ENCODE measurements at places on chromosomes 1 and 21.

DNA sequence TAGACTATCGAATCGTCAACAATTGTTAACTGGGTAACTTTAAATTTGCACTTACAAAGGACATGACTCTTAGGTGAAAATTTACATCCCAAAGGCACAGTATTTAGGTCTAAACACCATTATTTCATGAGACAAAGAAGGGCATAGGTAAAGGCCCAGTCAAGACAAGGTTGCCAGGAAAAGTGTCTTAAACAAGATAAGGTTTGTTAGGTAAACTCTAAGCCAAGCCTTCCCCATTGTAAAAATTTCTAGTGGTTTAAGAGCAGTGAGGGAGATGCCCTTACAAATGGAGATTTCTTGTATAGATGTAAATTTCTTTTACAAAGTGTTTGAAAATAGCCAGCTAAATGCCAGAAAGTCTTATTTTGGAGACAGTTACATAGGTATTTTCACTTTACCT, 36.9 kb upstream of the FNBP1L start:
- DNase-seq = no peak

GRCh38 chr1:158055854-158056253, 62.4 kb downstream of the KIRREL1 start:
- DNase-seq = no peak

DNA sequence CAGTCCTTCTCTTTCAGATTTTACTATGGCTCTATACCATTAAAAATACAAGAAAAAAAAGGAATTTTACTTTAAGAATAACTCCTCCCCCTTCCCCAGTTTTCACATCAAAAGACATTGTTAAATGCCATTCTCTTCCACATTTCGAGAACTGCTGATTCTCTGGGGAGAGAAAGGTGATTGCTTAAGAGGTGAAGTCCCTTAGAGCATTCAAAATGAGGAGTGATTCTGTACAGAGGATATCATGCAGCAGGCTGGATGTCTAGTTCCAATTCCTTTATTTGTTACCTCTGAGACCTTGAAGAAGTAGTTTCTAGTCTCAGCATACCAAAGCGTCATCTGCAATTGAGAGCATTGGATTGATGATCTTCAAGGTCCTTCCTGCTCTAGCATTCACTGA, 46.9 kb downstream of the FMO3 start:
- DNase-seq = no peak

DNA sequence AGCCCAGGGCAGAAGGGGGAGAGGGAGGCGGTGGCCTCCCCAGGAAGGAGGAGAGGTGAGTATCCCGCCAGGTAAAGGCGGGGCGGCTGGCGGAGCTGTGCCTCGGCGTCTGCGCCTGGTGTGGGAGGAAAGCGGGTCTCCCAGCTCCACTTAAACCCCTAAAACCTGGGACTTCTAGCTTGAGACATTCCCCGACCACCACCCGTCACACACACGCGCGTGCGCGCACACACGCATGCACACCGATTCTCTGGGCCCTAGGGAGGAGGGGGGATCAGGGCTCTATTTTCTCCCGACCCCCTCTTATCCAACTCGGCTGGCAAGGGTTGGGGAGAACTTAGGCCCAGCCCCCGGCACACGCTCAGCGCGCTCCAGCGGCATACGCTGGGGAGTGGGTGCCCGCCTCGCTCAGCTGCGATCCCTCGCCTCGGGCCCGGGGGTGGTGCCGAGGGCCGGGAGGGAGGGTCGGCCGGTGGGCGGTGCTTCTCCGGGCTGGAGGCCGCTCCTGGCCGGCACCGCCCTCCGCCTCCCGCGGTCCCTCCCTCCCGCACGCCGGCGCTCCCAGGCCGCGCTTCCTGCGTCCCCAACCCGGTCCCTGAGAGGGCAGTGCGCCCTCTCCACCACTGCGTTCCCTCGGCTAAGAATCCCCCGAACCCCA, at the start of gene TMEM51:
Gene TMEM51 (plus strand): TSS at position 564 of the 658 bp plus-strand sequence. CDS start 61,341 bp downstream, outside the sequence.
- DNase-seq = peak; percentile 85

DNA sequence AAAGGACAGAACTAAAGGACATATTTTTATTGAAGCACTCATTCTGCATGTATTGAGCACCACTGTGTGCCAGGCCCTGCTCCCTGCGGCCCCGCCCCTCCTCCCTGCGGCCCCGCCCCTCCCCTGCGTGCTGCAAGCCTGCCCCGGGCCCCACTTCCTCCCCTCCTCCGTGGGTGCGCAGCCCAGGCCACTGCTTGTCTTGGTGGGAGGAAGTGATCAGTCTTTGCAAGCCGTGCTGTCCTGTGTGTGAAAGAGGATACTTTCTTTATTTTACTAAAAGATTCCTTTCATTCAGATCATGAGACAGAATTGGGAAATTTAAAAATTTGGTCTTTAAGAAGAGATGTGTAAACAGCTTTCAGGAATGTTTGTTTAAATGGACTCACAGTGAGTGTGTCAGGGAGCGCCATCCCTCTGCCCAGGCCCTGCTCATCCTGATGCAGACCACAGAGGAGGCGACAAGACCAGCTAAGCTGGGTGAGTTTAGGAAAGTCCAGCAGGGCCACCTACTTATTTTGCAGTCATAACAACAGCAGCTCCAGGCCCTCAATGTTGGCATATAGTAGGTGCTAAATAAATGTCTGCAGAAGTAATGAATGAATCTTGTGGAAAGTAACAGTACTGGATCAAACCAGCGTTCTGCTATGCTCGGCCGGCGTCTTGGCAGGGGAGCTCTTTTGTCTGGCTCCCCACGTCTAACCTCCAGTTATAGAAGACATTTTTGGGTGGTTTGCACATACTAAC, 88.3 kb upstream of the SELENON start:
- no peak for DNase-seq

DNA sequence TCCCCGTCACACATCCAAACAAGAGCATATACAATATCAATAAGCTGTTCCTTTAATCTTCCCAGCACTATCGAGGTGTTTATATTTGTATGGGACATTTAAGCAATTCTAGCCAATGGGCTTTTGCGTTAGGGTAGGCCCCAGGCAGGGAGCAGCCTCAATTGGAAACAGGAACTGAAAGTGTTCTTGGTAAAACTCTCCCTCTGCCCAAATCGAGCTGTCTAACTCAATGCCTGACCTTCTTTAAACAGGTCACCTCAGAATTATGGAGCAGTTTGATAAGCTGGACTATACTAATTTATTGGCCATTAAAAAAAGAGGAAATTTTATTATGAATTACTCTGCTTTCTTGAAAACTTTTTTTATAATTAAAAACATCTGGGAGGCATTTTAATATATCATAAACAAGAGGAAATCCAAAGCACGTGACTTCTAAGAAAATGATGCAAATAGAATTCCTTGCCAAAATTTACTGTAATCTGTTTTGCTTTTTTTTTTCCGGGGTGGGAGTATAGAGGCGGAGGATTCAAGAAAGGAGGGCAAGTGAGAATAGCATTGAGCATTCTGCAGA, 498.1 kb downstream of the LMO4 start:
- DNase-seq = no peak

DNA sequence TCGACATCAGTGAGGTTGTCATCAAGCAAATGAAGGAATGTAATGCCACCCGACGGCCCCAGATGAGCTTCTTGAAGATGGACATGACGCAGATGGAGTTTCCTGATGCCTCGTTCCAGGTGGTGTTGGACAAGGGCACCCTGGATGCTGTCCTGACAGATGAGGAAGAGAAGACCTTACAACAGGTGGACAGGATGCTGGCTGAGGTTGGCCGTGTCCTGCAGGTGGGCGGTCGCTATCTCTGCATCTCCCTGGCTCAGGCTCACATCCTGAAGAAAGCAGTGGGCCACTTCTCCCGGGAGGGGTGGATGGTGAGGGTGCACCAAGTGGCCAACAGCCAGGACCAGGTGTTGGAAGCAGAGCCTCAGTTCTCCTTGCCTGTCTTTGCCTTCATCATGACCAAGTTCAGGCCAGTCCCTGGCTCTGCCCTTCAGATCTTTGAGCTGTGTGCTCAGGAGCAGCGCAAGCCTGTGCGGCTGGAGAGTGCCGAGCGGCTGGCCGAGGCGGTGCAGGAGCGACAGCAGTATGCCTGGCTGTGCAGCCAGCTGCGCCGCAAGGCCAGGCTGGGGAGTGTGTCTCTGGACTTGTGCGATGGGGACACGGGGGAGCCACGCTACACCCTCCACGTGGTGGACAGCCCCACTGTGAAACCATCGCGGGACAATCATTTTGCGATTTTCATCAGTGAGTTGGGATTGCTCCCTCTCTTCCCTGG, 2.5 kb downstream of the METTL13 start:
- no peak for DNase-seq

- peak; percentile 83 for DNase-seq
These were observed 39.4 kb downstream of the ZP4 start for GRCh38 chr1:237851210-237851845.

- DNase-seq = no peak
These were observed 286.9 kb upstream of the ADGRL2 start for GRCh38 chr1:81513796-81514354.

GRCh38 chr1:202858331-202858730, 30.6 kb downstream of the RABIF start:
- DNase-seq = no peak

DNA sequence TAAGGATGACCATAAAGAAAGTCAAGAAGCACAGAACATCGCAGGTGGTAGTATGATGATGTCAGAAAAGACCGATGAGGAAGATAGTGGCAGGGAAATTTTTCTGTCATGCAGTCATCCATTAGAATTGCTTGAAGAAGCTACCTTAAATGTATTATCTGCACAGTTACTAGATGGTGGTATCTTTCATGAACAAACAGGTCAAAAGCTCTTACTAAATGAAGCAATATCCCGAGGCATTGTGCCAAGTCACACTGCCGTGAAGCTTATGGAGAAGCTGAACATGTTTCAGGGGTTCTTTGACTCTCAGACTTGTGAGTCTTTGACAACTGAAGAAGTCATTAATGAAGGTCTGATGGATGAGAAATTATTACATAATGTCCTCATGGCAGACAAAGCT, 128.8 kb downstream of the MACF1 start:
- no peak for DNase-seq

- no peak for DNase-seq
These were observed 2.6 kb downstream of the S100A16 start for GRCh38 chr1:153610334-153610733.

GRCh38 chr1:209653915-209654351, 1.7 kb upstream of the LAMB3 start:
- DNase-seq = no peak

DNA sequence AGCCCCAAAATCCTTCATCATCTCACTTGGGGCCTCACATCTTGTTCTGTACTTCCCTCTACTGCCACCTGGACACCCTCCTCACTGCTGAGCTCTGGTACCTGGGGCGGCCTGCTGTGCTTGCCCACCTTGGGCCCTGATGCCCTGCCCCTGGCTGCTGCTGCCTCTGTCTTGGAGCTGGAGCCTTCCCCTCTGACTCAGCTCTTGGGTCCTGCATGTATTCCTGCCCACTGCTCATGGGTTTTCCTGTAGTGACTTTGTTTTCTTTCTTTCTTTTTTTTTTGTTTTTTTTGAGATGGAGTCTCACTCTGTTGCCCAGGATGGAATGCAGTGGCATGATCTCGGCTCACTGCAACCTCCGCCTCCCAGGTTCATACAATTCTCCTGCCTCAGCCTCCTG, 37.5 kb downstream of the TRAPPC10 start:
- no peak for DNase-seq

DNA sequence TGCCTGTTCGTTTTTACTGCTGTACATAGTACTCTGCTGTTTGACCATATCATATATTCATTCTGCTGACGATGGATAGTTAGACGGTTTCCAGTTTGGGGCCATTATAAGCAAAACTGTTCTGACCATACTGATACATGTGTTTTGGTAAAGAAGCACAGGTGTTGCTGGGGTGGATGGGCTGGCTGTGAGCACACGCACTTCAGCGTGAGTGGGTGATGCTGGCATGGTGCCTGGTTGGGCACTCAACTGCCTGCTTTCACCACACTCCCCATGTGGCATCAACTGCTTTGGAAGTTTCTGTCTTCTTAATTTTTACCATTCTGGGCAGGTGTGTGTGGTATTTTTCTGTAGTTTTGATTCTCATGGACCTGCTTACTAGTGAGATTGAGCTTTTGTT, 37.3 kb downstream of the ADARB1 start:
- no peak for DNase-seq

- peak; percentile 98 for DNase-seq
These were observed 12.7 kb downstream of the EFNA3 start for GRCh38 chr1:155091071-155092051.

DNA sequence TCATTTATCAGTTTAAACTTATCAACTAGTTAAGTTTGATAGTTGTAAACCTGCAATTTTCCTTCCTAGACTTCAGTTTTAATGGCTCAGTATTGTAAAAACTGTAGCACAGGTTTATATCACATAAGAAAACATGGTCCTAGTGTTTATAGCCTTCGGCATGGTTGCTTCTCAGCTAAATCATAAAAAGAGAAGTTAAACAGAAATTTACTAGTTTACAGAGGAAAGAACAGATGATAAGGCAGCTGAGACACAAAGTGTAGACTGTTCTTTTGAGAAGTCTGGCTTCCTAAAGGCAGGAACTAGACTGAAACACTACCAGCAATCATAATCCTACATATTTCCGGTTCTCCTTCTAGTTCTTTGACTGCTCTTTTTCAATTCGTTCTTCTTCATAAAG, 39.8 kb downstream of the WNT2B start:
- no peak for DNase-seq

- DNase-seq = no peak
These were observed 225.3 kb downstream of the MRPL39 start for GRCh38 chr21:25381936-25382452.

- no peak for DNase-seq
These were observed 29.3 kb downstream of the ZNF648 start for GRCh38 chr1:182032251-182032650.

- no peak for DNase-seq
These were observed 153.2 kb downstream of the FASLG start for GRCh38 chr1:172812118-172812517.

GRCh38 chr1:248884632-248885295, 21.3 kb upstream of the PGBD2 start:
- DNase-seq = no peak

GRCh38 chr1:117167402-117167801, 43.3 kb downstream of the VTCN1 start:
- DNase-seq = no peak

Measured in WERI-Rb-1 (cell line).